ENCODE measurements at places on chromosomes 4 and X. TPM values are rescaled to one million over a fixed set of nuclear protein-coding genes. Genes with fewer than 3 reads are reported as not detected.

- no peak overlapping the region for H3K27ac ChIP-seq
- no peaks in the 10 kb centered on the region for H3K36me3 ChIP-seq
- H3K4me3 ChIP-seq, result no peak overlapping the region
- no peak for DNase-seq
Observed at GRCh38 chr4:136078976-136079375, 1453.3 kb downstream of the PCDH18 start.

- no peak overlapping the region for H3K4me3 ChIP-seq
- H3K27ac ChIP-seq, result no peak overlapping the region
Observed at GRCh38 chrX:87403551-87403950, 114.1 kb upstream of the KLHL4 start.

DNA sequence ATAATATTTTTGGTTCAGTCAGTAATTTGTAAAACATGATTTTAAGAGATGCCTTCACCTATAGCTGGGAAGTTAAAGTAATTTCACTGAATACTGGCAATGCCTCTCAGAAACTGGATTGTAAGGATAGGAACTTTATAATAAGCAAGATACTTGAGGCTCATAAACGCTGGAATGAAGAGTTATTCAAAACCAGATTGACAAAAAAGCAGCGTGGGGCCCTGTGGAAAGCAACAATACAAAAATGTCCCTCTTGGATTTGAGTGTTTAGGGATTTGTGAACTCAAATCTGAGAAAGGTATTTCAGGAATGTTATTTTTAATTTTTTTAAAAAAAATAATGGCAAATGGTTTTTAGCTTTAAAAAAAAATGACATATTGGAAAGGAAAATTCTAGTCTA lies 94.6 kb downstream of the ANK2 start:
- H3K36me3 ChIP-seq, result peaks cover 4% of the 10 kb centered on the region
- no peak for DNase-seq
- no peak overlapping the region for H3K27ac ChIP-seq
- H3K4me1 ChIP-seq, result peaks cover 11% of the 10 kb centered on the region

GRCh38 chr4:9962611-9963314 lies 58.5 kb downstream of the SLC2A9 start:
- no peak for DNase-seq
- no peaks in the 10 kb centered on the region for H3K36me3 ChIP-seq
- H3K4me1 ChIP-seq, result 0 out of 2 replicates have a peak, but pooled peaks cover 2% of the 10 kb centered on the region
- H3K4me3 ChIP-seq, result no peak overlapping the region
- H3K27ac ChIP-seq, result no peak overlapping the region
- no peaks in the 10 kb centered on the region for H3K27me3 ChIP-seq

GRCh38 chrX:46569621-46570020 lies 3.9 kb upstream of the CHST7 start:
- H3K4me1 ChIP-seq, result no peaks in the 10 kb centered on the region
- peaks cover 9% of the 10 kb centered on the region for H3K36me3 ChIP-seq
- no peak for DNase-seq
- no peak overlapping the region for H3K4me3 ChIP-seq
- H3K27me3 ChIP-seq, result no peaks in the 10 kb centered on the region
- H3K27ac ChIP-seq, result no peak overlapping the region

GRCh38 chrX:112866175-112866574 lies 25.5 kb upstream of the AMOT start:
- H3K27ac ChIP-seq, result no peak overlapping the region
- H3K4me3 ChIP-seq, result no peak overlapping the region
- no peak for DNase-seq
- no peaks in the 10 kb centered on the region for H3K36me3 ChIP-seq
- no peaks in the 10 kb centered on the region for H3K4me1 ChIP-seq
- H3K27me3 ChIP-seq, result no peaks in the 10 kb centered on the region

GRCh38 chr4:4325321-4325720 lies 35.3 kb downstream of the ZBTB49 start:
- H3K36me3 ChIP-seq, result peaks cover 24% of the 10 kb centered on the region
- DNase-seq, result no peak
- no peak overlapping the region for H3K4me3 ChIP-seq
- H3K27ac ChIP-seq, result no peak overlapping the region
- H3K27me3 ChIP-seq, result no peaks in the 10 kb centered on the region

- peaks cover 2% of the 10 kb centered on the region for H3K36me3 ChIP-seq
- no peaks in the 10 kb centered on the region for H3K27me3 ChIP-seq
- no peaks in the 10 kb centered on the region for H3K4me1 ChIP-seq
- H3K4me3 ChIP-seq, result no peak overlapping the region
- H3K27ac ChIP-seq, result no peak overlapping the region
Observed at GRCh38 chrX:100672966-100673365, 29.0 kb downstream of the SRPX2 start.

GRCh38 chrX:12700745-12701144 lies 90.5 kb upstream of the PRPS2 start:
- H3K27ac ChIP-seq, result no peak overlapping the region
- H3K27me3 ChIP-seq, result no peaks in the 10 kb centered on the region
- no peaks in the 10 kb centered on the region for H3K4me1 ChIP-seq
- H3K36me3 ChIP-seq, result no peaks in the 10 kb centered on the region
- DNase-seq, result no peak

GRCh38 chr4:73612032-73612431 lies 8.2 kb downstream of the RASSF6 start:
- no peaks in the 10 kb centered on the region for H3K36me3 ChIP-seq
- H3K27ac ChIP-seq, result no peak overlapping the region
- no peaks in the 10 kb centered on the region for H3K4me1 ChIP-seq

- H3K27me3 ChIP-seq, result no peaks in the 10 kb centered on the region
- no peak overlapping the region for H3K27ac ChIP-seq
- no peak overlapping the region for H3K4me3 ChIP-seq
- peaks cover 4% of the 10 kb centered on the region for H3K36me3 ChIP-seq
- H3K4me1 ChIP-seq, result no peaks in the 10 kb centered on the region
- DNase-seq, result no peak
Observed at GRCh38 chrX:45344594-45344993, 143.9 kb upstream of the DIPK2B start.

DNA sequence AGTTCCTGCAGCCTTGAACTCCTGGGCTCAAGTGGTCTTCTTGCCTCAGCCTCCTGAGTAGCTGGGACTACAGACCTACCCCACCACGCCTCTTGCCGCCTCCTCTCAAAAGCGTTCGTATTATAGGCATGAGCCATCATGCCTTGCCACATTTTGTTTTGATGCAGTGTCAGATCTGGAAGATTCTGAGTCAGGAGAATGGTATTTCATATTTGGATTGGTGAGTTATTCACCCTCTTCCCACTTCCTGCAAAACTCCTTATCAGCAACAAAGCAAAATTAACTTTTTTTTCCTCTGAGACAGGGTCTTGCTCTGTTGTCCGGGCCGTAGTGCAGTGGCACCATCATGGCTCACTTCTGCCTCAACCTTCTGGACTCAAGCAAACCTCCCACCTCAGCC lies 29.6 kb downstream of the REST start:
- H3K4me3 ChIP-seq, result no peak overlapping the region
- no peaks in the 10 kb centered on the region for H3K4me1 ChIP-seq
- no peak for DNase-seq
- H3K27me3 ChIP-seq, result no peaks in the 10 kb centered on the region

GRCh38 chrX:150692296-150692695 lies 900 bp upstream of the MTMR1 start:
- no peaks in the 10 kb centered on the region for H3K27me3 ChIP-seq
- DNase-seq, result no peak
- no peak overlapping the region for H3K27ac ChIP-seq
- peak overlapping the region; percentile 68 for H3K4me3 ChIP-seq

DNA sequence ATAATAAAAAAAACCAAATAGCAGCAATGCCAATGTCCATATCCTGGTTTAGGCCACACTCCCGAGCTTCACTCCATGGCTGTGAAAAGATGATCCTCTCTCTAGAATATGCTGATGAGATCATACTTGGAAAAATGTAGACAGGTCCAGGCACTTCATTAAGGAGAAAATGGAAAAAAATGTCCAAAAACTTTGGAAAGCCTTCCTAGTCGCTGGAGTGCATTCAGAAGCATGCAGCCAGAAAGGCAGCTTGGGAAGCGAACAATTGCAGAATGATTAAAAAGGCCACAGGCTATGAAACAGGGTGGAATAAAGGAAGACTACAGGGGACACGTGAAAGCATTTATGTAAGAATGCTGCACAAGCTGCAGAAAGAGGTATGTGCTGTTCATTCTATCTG lies 165.6 kb upstream of the HCCS start:
- no peak overlapping the region for H3K27ac ChIP-seq
- no peaks in the 10 kb centered on the region for H3K27me3 ChIP-seq
- no peak overlapping the region for H3K4me3 ChIP-seq
- H3K36me3 ChIP-seq, result no peaks in the 10 kb centered on the region

GRCh38 chrX:12979026-12979607 lies 4.2 kb downstream of the TMSB4X start:
- H3K27me3 ChIP-seq, result no peaks in the 10 kb centered on the region
- H3K4me1 ChIP-seq, result no peaks in the 10 kb centered on the region
- DNase-seq, result no peak
- H3K27ac ChIP-seq, result no peak overlapping the region

GRCh38 chr4:121633653-121634052 lies 63.1 kb downstream of the ANXA5 start:
- no peak overlapping the region for H3K27ac ChIP-seq
- H3K27me3 ChIP-seq, result no peaks in the 10 kb centered on the region
- no peaks in the 10 kb centered on the region for H3K36me3 ChIP-seq
- 0 out of 2 replicates have a peak, but pooled peaks cover 3% of the 10 kb centered on the region for H3K4me1 ChIP-seq

GRCh38 chr4:159305129-159305528 lies 202.2 kb downstream of the RAPGEF2 start:
- H3K36me3 ChIP-seq, result peaks cover 4% of the 10 kb centered on the region
- peaks cover 2% of the 10 kb centered on the region for H3K4me1 ChIP-seq
- DNase-seq, result no peak
- H3K27ac ChIP-seq, result no peak overlapping the region
- H3K27me3 ChIP-seq, result no peaks in the 10 kb centered on the region

- no peaks in the 10 kb centered on the region for H3K27me3 ChIP-seq
- H3K4me3 ChIP-seq, result no peak overlapping the region
- H3K4me1 ChIP-seq, result peaks cover 2% of the 10 kb centered on the region
- H3K27ac ChIP-seq, result no peak overlapping the region
Observed at GRCh38 chrX:9566150-9566621, 101.3 kb downstream of the TBL1X start.

GRCh38 chr4:158020734-158021346 lies 152.0 kb downstream of the GASK1B start:
- H3K27ac ChIP-seq, result no peak overlapping the region
- H3K36me3 ChIP-seq, result no peaks in the 10 kb centered on the region
- no peak overlapping the region for H3K4me3 ChIP-seq
- H3K4me1 ChIP-seq, result no peaks in the 10 kb centered on the region
- no peak for DNase-seq
- no peaks in the 10 kb centered on the region for H3K27me3 ChIP-seq

GRCh38 chr4:8905226-8905772 lies 33.7 kb upstream of the HMX1 start:
- no peaks in the 10 kb centered on the region for H3K4me1 ChIP-seq
- DNase-seq, result peak; percentile 18
- H3K36me3 ChIP-seq, result no peaks in the 10 kb centered on the region
- H3K27ac ChIP-seq, result no peak overlapping the region
- H3K27me3 ChIP-seq, result no peaks in the 10 kb centered on the region

The FGD1 gene
- total RNA-seq, result 19.2 TPM

The PDLIM3 gene
- total RNA-seq, result 12.0 TPM

The LRRC66 gene
- 0.09 TPM for total RNA-seq

The TLR7 gene
- not detected for total RNA-seq

The PPEF2 gene
- total RNA-seq, result not detected

The IQCM gene
- total RNA-seq, result 0.15 TPM

The FABP2 gene
- total RNA-seq, result not detected

The PNMA6E gene
- total RNA-seq, result not detected

Data from H9 (cell line).